ENCODE measurements at places on chromosomes 16 and 17. TPM values are rescaled to one million over a fixed set of nuclear protein-coding genes. Genes with fewer than 3 reads are reported as not detected.

GRCh38 chr17:79899584-79899983, 60.3 kb upstream of the CBX4 start:
- DNase-seq: no peak

GRCh38 chr16:69404275-69404805, 18.5 kb upstream of the TERF2 start:
- DNase-seq: peak; percentile 57

The CDRT15L2 gene
- not detected for total RNA-seq

The CDH8 gene
- total RNA-seq: not detected

GRCh38 chr17:48563385-48563838, 14.7 kb downstream of the HOXB4 start:
- DNase-seq: no peak

GRCh38 chr17:82957961-82958561, 118.2 kb upstream of the ZNF750 start:
- peak; percentile 48 for DNase-seq

- DNase-seq: peak; percentile 77
Measured at GRCh38 chr16:78122774-78123315, 23.4 kb downstream of the WWOX start.

GRCh38 chr17:79210638-79211037, 136.0 kb downstream of the ENGASE start:
- no peak for DNase-seq

- DNase-seq: peak; percentile 50
Measured at GRCh38 chr17:17351901-17352781, 49.0 kb downstream of the NT5M start.

The CHD9NB gene
- not detected for total RNA-seq

The ADAD2 gene
- total RNA-seq: not detected

The RND2 gene
- 0.03 TPM for total RNA-seq

GRCh38 chr16:27242868-27243590, 25.5 kb downstream of the NSMCE1 start:
- DNase-seq: peak; percentile 70
